ENCODE measurements at places on chromosomes 16 and 17.

DNA sequence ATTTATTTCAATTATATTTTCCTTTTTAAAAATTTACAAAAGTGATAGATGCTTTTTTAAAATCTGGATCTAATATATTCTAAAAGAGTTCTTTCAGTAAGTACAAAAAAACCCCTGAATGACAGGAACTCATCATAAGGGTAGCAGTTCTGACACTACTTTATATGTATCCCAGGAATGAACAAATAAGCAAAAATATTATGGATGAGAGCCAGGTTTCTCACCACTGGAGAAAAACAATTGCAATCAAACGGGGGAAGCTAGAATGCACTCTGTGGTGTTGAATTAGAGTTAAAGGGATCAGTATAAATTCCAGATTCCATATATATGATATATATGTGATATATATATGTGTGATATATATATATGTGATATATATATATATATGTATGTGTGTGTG is 23.2 kb upstream of the NDRG4 start:
- DNase-seq, result no peak

DNA sequence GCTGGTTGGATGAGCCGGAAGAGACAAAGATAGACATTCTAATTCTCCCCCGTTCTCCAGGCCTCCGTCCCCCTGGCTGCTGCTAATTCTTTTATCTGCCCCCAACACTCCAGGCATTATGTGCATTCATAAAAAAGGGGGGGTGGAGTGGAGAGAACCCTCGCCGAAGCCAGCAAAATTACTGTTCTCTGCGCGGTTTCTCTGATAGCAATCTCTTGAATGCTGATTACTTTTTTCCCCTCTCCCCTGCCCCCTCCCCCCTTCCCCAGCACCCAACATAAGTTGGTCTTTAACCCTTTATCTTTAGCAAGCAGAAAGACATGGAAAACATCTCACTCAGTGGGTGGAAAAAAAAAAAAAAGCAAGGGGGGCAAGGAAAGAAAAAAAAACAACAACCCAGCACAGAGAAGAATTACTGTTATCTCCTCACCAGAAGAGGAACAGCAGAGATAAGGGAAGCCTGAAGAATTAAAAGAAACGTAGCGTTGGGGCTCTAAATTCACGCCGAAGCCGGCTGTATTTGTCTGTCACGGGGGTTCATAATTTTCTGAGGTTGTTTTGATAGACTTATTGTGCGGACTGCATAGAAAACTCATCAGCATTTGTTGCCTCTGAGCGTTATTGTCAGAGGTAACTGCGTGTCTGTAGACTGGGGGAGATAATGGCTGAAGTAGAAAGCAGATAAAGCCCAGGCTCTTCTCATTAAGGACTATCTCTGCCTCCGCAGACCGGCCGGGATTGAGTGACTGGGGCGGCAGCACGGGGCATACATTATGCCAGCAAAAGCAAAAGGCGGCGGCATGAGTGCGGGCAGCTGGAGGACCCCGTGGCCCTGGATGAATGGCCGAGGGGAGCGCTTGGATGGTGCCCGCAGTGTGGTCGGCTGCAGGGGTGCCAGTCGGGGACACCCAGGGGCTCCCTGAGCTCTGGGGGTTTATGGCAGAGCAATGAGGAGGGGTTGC is 126.9 kb downstream of the MRM1 start:
- DNase-seq, result no peak

DNA sequence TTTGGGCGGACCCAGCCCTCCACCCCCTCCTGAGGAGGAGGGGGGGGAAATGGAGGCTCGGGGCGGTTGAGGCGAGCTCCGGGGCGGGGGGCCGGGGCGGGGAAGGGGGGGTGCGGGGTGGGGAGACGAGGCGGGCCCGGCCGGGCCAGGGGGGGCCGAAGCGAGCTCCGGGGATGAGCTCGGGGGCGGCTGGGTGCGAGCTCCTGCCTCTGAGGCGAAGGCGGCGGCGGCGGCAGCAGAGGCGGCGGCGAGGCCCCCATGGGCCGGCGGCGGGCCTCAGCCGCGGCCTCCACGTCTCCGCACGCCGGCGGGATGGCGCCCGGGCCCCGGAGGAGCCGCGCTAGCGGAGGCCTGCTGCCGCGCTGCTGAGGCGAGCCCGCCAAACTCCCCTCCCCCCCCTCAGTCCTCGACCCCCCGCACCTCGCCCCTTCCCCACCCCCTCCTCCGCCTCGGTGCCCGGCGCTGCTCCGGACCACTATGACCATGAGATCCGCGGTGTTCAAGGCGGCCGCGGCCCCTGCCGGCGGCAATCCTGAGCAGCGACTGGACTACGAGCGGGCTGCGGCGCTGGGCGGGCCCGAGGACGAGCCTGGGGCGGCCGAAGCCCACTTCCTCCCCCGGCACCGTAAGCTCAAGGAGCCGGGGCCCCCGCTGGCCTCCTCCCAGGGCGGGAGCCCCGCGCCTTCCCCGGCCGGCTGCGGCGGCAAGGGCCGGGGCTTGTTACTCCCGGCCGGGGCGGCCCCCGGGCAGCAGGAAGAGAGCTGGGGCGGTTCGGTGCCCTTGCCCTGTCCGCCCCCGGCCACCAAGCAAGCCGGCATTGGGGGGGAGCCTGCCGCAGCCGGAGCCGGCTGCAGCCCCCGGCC is 596 bp downstream of the MSL1 start:
- no peak for DNase-seq

GRCh38 chr17:5034651-5035050 is 575 bp downstream of the SLC52A1 start:
- no peak for DNase-seq

DNA sequence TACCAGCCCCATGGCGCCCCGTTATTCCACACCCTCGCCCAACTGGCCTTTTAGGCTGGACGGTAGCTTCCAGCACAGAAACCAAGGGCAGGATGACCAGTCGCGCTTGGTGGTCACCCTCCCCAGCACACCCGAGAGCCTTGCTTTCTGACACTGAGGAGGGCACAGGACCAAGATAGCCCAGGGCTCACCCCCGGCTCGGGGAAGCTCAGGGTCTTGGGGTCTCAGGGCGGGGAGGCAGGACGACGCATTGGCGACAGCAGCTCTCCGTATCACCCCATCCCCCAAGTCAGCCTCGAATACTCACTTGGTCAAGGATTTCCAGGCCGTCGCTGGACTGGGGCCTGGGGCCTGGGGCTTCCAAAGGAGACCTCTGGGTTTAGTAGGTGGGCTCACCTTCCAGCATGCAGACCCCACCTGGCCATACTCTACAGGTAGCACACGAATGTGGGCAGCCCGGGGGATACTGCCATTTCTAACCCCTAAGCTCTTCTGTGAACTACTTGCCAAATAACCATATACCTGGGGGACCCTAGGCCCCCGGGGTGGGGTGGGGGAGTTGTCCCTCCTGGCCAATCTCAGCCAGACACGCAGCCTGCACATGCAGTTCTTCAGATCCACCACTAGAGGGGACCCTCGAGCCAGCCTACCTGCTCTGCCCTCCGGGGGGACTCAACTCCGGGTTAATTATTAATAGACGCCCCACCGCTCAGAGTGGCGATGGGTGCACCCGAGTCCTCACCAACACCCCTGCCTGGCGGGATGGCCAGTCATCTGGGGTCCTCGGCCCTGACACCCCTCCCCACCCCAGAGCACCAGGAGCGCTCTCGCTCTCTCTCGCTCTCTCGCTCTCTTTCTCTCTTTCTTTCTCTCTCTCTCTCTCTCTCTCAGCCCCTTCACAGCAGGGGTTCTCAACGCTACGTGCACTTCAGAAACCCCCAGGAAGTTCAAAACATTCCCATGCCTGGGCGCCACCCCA is 30.0 kb downstream of the TBC1D16 start:
- DNase-seq, result peak; percentile 48

- no peak for DNase-seq
These were observed 108.5 kb downstream of the RAB11FIP4 start for GRCh38 chr17:31499771-31500554.

GRCh38 chr16:4597174-4597573 is 17.5 kb downstream of the UBALD1 start:
- DNase-seq, result no peak

- peak; percentile 50 for DNase-seq
These were observed 14.7 kb downstream of the RARA start for GRCh38 chr17:40323391-40324381.

- DNase-seq, result no peak
These were observed 49.7 kb upstream of the ARL4D start for GRCh38 chr17:43349142-43349541.

- no peak for DNase-seq
These were observed 27.0 kb upstream of the NXPH3 start for GRCh38 chr17:49548506-49549310.

- no peak for DNase-seq
These were observed 16.4 kb downstream of the TELO2 start for GRCh38 chr16:1509307-1510221.

DNA sequence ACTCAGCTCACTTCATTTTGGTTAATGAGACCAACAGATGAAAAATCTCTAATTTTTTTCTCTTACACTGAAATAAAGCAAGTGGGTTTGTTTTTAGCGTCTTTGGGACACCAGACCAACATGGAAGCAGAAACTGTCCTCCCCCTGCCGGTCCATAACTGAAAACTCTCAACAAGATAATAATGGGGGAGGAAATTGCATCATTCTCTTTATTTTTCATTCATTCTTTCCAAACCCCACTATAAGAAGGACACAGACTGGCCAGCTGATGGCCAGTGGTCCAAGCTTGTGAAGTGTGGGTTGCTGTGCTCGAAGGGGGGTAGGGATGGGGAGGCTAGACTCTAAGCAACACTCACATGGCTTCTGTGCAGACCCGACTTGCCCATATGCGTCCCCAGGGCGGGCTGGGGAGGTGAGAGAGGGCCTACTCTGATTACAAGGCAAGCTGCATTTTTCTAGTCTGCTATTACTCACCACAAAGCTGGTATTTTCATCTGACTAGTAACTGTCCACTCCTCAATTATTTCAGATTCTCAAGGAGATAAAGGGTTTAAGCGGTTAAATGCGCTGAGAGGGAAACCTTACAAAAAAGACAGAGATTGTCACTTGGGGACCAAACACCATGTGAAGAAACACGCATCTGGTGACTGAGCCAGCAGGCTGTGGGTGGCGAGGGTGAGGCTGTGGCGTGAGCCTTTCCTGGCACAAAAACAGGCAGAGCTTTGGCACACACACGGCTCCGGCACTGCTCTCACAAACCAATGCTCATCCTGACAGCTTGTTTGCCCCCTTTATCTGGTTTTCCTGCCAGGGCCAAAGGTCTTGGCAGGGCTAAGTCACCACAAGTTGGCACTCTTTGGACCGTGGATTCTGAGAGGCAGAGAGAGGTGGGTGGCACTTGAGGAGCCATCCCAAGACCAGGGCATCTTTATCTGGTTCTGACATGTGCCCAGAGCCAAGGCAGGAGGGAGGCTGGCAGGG is 38.2 kb downstream of the MARF1 start:
- DNase-seq, result no peak

DNA sequence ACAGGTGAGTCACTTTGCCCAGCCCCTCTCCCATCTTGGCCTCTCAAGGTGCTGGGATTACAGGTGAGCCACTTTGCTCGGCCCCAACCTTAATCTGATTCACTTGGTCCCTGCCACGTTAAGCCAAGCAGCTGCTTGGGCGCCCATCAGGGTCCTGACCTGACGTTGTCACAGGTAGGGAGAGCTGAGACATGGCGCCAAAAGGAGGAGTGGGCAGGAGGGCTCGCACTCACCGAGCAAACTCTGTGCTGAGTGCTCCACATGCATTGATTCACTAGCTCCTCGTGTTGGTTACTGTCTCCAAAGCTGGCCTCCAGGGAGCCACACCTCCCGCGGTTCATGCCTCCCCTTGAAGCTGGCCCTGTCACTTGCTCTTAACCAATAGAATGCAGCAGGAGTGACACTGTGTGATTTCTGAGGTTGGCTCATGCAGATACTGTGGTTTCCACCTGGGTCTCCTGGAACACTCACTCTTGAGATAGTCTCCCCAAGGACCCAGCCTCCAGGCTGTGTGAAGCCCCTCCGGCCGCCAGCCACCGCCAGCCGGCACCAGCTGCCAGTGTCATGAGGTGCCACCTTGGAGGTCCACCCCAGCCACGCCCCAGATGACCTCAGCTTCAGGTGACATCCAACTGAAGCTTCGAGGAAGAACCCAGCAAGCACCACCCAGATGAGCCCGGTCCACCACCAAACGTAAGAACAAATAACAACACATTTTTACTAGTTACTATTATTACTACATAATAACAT is 223.0 kb downstream of the GSG1L start:
- DNase-seq, result no peak

- DNase-seq, result no peak
These were observed 62.3 kb upstream of the MAF start for GRCh38 chr16:79662669-79663313.

DNA sequence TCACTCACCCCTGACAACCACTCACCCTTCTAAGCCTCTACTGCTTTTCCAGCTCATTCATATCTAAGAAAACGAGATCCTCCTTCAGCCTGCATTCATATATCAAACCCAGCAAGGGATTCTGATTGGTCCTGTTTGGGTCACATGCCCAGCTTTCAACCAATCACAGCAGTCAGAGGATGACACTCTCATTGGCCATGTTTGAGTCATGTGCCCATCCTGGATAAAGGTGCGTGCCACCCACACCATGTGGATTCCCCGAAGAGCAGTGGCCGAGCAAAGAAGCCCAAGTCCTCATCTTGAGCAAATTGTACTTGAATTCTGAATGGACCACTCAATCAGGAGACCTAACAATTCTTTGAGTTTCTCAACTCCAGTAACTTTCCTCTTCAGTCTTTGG is 45.0 kb downstream of the SCNN1G start:
- no peak for DNase-seq

- DNase-seq, result no peak
These were observed 6.2 kb downstream of the RPS6KB1 start for GRCh38 chr17:59899099-59899498.

GRCh38 chr16:56324406-56324805 is 100.9 kb downstream of the AMFR start:
- no peak for DNase-seq

DNA sequence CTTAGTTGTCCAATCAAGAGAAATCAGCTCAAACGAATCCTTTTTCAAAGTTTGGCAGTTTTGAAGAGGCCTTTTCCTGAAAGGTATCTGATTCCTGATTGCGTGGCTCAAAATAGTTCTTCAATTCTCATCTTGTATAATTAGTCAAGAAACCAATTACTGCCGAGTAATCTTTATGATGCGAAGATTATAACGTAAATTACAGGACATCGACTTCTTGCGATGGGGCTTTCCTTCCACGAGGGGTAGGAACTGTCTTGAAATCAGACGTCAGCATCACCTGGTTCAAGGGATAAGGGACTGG is 644 bp upstream of the ARL2BP start:
- no peak for DNase-seq

- DNase-seq, result no peak
These were observed 3.9 kb downstream of the SPATA20 start for GRCh38 chr17:50550661-50551432.

Data from activated T-cell treated with anti-CD3 and anti-CD28 coated beads for 1 hour (primary cell).